ENCODE measurements at places on chromosomes 2 and 18.

DNA sequence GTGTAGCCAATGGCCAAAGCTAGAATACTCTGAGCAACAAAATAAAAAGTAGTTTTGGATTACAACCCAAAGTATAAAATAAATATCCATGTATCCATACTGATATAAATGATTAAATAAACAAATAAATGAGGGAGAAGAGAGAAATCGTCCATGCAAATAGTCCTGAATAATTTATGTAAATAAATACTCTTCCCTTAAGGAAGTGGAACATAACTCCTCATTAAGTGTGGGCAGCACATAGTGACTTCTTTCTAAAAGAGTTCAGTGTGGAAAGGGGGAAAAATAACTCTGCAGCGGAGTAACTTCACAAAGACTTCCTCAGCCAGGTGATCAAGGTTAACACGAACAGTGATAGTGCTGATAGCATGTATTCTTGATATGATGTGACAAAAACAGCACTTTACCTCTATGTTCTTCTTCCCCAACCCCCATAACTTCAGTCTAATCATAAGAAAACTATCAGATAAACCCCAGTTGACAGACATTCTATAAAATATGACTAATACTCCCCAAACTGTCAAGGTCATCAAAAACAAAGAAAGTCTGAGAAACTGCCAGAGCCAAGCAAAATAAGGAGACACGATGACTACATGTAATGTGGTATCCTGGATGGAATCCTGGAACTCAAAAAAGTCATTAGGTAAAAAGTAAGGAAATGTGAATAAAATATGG lies 30.7 kb downstream of the METTL8 start:
- no peak for DNase-seq

DNA sequence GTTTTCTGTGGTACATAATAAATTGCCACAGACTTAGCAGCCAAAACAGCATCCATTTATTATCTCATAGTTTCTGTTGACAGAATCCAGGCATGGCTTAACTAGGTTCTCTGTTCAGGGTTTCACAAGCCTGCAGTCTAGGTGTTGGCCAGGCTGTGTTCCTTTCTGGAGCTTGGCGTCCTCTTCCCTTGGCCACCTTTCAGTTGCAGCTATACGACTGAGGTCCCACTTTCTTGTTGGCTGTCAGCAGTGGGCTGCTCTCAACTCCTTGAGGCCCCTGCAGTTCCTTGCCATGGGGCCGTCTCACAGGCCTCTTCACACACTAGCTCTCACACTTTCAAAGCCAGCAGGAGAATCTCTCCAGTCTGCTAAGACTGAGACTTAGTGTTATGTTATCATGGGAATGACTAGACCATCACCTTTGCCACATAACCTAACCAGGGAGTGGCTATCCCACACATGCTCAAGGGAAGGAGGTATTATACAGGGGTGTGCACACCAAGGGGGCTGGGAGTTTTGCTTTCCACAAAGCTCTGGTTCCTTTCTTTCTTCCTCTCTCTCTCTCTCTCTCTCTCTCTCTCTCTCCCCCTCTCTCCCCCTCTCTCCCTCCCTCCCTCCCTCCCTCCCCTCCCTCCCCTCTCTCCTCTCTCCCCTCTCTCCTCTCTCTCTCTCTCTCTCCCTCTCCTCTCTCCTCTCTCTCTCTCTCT lies 15.8 kb downstream of the RIOK3 start:
- DNase-seq, result no peak

- no peak for DNase-seq
Measured at GRCh38 chr18:52816121-52816520, 476.1 kb downstream of the DCC start.

GRCh38 chr18:41371156-41372045 lies 583.6 kb upstream of the PIK3C3 start:
- DNase-seq, result no peak

- no peak for DNase-seq
Measured at GRCh38 chr2:150778828-150779227, 291.4 kb upstream of the RND3 start.

Measured in mesothelial cell of epicardium (in vitro differentiated cells).